ENCODE measurements at places on chromosomes 7 and 10.
A peak's percentile ranks its signal among the peaks of the same experiment; 100 is the strongest.

GRCh38 chr7:128381161-128381821, 19.8 kb upstream of the PRRT4 start:
- no peak for DNase-seq

- DNase-seq: no peak
Observed at GRCh38 chr10:23897267-23897666, 311.7 kb upstream of the KIAA1217 start.

GRCh38 chr10:74824184-74824899, 2.1 kb upstream of the KAT6B start:
- DNase-seq: no peak

- DNase-seq: no peak
Observed at GRCh38 chr10:126392469-126392868, 4.2 kb upstream of the ADAM12 start.

DNA sequence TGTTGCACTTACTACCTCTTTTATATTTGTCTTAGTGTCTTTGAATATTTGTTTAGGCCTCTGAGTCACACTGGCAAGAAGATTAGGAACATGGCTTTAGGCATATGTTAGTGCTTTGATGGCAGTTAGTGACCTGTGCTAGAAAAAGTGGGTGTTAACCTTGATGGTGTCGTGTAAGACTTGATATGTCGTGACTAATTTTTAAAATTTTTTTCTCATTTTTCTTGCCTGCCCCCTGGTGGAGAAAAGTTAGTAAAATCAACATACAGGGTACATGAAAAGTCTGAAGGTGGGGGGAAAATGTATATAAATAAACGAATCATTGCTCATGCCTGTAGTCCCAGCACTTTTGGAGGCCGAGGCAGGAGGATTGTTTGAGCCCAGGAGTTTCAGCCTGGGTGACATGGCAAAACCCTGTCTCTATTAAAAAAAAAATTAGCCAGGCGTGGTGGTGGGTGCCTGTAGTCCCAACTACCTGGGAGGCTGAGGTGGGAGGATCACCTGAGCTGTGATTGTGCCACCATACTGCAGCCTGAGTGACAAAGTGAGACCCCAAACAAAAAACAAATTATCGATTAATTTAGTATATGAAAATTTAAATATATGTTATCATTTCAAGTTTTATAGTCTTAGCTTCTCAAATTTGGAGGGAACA, 44.6 kb downstream of the TAX1BP1 start:
- peak; percentile 78 for DNase-seq

DNA sequence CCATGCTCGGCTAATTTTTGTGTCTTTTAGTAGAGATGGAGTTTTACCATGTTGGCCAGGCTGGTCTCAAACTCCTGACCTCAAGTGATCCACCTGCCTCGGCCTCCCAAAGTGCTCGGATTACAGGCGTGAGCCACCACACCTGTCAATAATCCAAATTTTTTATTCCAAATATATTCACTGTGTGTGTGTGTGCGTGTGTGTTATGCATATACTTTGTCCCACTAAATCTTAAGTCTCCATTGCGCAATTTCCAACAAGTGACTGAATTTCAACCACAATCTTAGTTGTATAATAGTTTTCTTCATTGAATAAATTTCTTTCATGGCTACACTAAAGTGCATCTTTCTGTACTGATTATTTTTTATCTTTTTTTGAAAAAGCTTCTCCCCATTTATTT, 2.7 kb downstream of the KRIT1 start:
- DNase-seq: no peak

GRCh38 chr7:65951837-65952578, 30.0 kb downstream of the GUSB start:
- no peak for DNase-seq

- no peak for DNase-seq
Observed at GRCh38 chr7:142813699-142814098, 41.2 kb upstream of the EPHB6 start.

DNA sequence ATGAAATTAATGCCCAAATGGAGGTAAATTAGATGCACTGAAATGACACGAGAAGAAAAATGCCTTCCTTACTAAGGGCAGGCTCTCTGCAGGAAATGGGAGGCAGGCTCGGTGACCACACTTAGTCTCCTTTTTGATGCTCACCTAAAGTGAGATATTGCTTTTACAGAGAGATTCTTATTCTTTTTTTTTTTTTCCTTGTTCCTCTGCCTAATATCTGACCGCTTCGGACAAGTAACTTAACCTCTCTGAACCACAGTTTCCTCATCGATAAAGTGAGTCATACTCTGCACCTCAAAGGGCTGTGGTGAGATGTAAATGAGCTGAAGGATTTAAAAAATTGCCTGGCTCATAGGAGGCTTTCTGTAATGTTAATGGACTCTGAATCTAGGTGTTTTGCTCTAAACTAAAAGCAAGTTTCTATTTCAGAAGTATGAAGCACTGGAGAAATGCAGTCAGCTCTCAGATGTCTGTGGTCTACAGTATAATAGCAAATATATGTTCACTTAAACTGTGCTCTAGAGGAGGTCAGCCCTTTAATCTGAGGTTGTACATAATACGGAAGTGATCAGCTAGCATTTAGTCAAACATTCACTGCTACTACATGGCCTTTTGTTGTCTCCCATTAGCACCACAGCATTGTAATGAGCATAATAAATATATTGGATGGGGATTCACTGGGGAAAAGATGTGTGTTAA, 23.2 kb downstream of the NKX2-3 start:
- DNase-seq: no peak

DNA sequence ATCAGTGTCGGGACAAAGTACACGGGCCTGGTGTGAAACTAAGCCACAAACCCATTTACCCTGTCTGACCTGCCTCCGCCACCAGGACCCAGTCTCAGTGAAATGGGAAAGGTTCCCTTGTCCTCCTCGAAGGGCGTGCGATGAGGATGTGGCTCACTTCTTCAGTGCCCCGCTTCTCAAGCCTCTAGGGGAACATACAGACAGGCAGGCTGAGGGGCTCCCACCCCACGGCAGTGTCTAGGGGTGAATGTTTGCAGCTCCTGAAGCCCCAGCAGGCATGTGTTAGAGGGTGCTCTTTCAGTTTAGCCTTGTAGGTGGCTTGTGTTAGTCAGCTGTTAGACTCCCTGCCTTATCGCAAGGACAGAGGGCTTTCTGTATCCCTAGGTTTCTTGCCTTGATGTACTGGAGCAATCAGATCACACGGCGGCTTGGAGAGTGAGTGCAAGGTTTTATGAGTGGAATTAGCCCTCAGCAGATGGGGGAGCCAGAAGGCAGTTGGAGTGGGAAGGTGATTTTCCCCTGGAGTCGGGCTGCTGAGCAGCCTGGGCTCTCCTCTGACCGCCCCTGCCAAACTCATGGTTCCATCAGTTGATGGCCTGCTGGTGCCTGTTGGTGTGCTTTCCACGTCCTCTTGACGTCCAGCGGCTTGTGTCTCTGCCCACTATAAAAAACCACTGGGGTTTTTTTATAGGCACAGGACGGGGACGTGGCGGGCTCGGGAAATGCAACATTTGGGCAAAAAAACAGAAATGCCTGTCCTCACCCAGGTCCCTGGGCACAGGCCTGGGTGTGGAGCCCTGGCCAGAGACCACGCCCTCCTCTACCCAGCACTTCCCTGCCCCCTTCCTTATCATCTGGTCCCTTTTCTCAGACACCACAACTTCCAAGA, 759 bp downstream of the NUDT1 start:
- peak; percentile 50 for DNase-seq

DNA sequence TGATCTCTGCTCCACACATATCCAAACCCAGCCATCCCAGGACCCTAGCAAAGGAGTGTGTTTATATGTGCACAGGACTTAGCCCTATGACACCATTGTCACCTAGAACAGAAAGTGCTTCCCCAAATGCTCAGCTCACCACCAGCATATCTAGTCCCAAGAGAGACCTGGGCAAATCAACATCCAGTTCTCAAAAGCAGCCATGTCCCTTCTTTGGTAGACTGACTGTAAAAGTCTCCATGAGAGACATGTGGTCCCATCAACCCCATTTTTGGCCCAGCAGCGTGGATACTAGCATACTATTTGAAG, 20.9 kb upstream of the ARHGAP22 start:
- DNase-seq: no peak

Measured in EL (cell line).